Placental pericyte (primary cell): ENCODE measurements at places on chromosomes 1 and 21. TPM values are rescaled to one million over a fixed set of nuclear protein-coding genes. Genes with fewer than 3 reads are reported as not detected.

The TGFB2 gene
- total RNA-seq: 15.2 and 18.6 TPM in 2 replicates

The C1QA gene
- total RNA-seq: 0.57 TPM in 1 of 2 replicates, not detected in the other

The ELOA gene
- total RNA-seq: 48.4 and 56.4 TPM in 2 replicates

The PTPRC gene
- 0.29 TPM in 1 of 2 replicates, not detected in the other for total RNA-seq

The OPRD1 gene
- total RNA-seq: not detected in 2 replicates
